CD4-positive, alpha-beta T cell treated with Interferon alpha-2 for 1 hour (primary cell): ENCODE measurements at places on chromosomes 4 and X.

DNA sequence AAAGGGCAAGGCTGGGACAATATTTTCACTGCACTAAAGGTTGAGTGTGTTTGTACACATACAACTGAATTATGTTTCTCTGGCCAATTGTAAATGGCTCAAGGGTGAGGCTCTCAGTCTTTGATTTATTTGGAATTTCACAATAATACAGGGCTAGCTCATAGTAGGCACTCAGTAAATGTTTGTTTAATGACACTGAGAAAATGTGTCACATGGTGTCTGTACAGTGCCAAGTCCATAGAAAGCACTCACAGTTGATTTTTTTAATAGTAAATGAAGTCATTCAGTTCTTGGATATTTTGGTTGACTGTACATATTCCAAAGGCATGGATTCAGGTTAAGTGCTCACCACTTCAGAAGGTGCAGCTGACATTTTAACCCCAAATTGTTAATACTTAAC lies 176.4 kb downstream of the IL1RAPL2 start:
- DNase-seq, result no peak

- no peak for DNase-seq
Measured at GRCh38 chrX:3695536-3695935, 17.9 kb downstream of the PRKX start.

DNA sequence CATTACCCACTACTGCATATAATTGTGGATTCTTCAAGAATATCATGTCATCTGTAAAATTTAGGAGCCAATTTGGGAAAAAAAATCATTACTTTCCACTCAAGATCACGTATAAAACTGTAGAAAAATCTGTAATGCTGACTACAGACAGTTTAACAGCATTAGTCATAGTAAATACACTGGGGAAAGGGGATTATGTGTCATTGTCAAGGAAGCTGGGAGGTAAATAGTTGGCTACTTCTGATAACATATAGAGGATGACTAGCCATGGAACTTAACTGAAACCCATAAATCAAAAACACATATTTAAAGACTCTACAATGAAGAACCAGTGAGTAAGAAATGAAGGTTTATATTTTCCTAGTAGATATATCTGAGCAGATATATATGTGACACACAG lies 1666.4 kb upstream of the IGFBP7 start:
- DNase-seq, result no peak

DNA sequence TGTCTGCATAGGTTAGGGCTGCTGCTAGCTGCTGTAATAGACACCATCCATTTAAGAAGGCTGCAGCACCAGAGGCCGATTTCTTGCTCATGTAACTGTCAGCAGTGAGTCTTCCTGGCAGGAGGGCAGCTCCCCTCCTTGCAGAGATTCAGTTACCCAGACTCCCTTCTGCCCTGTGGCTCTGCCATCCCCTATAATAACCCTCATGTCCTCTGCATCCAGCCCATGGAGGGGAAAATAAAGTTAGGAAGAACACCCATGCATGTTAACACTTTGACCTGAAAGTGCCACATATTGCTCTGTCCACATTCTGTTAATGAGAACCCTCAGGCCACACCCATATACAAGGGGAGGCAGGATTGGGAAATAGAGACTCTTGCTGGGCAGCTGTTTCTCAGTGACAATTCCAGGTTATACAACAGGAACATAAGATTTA lies 5.4 kb downstream of the STBD1 start:
- DNase-seq, result no peak

GRCh38 chr4:70700712-70701111 lies 12.4 kb downstream of the UTP3 start:
- no peak for DNase-seq

GRCh38 chrX:17692709-17693346 lies 44.5 kb upstream of the SCML1 start:
- no peak for DNase-seq

GRCh38 chr4:18698119-18698883 lies 676.7 kb upstream of the LCORL start:
- no peak for DNase-seq

GRCh38 chr4:123770884-123771283 lies 374.3 kb downstream of the SPRY1 start:
- DNase-seq, result no peak

GRCh38 chr4:84366907-84367306 lies 132.2 kb downstream of the NKX6-1 start:
- no peak for DNase-seq

DNA sequence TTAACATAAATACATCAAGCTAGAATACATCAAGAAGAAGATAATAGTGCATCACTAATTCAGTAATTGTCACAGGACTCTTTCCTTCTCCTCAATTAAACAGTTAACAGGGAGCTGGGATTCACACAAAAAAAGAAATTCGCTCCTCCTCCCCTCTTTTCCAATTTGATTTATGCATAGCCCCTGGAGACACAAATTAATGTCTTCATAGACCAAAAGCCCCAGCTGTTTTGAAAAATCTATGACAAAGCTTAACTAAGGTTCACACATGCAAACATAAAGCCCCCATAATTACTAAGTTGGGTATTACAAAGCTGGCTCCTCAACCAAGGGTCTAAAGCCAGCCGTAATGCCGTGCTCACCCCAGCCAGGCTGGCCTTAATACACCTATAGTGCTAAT lies 61.2 kb downstream of the ENOX2 start:
- no peak for DNase-seq

- DNase-seq, result peak; percentile 44
Measured at GRCh38 chrX:2627272-2627867, 63.7 kb upstream of the CD99 start.

DNA sequence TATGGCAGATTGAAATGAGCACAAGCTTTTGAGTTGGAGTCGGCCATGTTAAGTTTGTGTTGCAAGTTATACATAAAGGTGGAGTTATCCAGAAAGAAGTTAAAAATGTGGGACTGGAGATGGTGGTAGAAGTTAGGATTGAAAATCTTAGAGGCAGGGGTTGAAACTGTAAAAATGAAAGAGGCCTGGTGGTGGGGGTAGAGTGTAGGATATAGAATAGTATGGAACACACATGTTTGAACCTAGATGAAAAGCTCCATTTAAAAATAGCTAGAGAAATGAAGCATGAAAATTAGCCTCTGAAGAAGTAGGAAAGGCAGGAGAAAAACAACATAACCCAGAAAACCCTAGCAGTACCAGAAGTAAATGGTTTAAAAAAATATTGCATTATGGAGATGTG lies 131.8 kb upstream of the ENPEP start:
- DNase-seq, result no peak

- no peak for DNase-seq
Measured at GRCh38 chr4:44425614-44426208, 22.9 kb downstream of the KCTD8 start.

DNA sequence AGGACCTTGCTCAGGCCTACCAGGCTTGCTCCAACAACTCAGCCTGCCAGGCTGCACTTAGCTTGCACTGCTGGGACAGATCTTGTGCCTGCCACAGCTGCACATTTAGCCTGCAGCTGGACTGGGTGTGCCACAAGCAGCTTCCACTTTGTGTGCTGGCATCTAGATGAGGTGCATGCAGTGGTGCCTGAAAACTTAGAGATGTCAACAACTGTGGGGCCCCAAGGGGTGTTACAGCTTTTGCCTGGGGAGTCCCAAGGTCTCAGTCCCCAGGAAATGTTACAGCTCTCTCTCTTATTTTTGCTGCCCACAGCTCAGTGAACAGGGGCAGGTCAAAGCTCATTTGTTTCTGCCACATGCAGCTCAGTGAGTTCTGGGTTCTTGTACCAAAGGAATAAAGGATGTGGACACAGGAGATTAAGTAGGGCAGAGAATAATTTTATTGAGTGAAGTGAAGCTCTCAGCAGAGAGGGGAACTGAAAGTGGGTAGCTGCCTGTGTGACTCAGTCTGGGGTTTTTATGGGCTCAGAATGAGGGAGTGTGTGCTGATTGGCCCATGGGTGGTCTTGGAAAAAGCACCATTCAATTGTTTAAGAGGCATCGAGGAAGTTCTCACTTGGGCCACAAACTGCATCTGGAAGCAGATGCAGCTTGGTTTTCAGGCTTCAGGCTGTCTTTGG lies 828.3 kb downstream of the TECRL start:
- no peak for DNase-seq

GRCh38 chr4:102693861-102694260 lies 66.9 kb downstream of the MANBA start:
- DNase-seq, result no peak

DNA sequence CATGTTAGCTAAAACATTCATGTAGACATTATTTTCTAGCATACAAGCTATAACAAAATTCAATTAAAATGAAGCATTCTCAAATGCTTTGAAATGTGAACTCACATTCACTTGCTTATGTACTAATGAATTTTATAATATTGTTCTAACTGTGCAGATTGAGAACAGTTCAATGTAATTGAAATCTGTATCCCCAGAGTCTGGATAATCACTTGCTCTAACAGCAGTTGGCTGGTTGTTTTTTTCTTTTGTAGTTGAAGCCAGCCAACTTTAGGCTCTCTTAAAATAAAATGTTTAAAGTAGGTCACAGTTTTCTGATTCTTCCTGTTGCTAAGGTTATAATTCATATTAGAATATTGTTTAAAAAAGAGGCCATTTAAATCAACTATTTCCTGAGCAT lies 438.9 kb downstream of the NAF1 start:
- DNase-seq, result no peak

DNA sequence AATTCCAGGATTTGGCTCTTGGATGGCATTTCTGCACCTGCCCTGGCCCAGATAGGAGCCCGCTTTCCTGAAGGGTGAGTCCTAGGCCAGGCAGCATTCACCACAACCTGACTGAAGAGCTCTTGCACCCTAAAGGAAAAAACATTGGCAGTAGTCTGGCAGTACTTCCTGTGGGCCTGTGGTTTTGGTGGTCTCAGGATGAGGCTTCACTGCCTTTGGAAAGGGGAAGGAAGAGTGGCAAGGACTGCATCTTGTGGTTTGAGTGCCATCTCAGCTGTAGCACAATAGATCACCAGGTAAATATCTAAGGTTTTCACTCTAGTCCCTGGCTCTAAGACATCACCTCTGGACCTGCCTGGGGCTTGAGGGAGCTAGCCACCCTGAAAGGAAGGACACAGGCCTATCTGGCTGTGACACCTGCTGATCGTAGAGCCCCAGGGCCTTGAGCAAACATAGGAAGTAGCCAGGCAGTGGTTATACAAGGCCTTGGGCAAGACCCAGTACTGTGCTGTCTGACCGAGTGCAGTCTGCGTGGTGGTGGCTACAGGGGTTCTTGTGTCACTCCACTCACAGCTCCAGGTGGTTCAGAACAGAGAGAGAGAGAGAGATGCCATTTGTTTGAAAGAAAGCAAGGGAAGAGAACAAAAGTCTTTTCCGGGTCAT lies 28.5 kb upstream of the PRRG1 start:
- DNase-seq, result no peak

DNA sequence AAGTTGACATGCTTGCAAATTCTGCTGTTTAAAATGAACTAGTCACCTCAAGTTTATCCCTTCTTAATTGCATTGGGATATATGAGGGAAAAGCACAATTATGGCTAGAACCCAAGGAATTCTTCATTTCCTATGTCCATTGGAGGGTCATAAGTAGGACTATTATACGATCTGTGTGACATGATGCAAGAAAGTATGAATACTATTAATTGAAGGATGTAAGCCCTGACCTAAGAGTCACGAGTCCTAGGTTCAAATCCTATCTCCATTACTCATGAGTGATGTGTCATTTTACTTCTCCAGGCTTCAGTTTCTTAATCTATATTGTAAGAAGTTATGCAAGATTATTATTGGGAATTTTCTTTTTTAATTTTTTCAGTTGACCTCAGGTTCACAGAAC lies 542.9 kb upstream of the GRIA3 start:
- no peak for DNase-seq

DNA sequence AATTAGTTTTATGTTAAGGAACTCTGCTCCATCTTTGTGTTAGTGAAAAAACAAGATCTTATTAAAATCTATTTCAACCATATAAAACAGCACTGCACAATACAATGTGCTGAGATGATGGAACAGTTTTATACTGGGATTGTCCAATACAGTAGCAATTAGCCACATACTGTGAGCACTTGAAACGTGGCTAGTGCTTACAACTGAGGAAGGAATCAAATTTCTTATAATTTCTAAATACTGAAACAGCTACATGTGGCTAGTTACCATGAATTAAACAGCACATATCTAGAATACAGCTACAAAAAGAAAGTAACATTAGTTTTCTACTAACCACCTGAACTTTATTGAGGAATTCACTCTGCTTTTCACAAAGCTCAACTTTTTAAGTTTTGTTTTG lies 14.7 kb downstream of the NFXL1 start:
- no peak for DNase-seq

DNA sequence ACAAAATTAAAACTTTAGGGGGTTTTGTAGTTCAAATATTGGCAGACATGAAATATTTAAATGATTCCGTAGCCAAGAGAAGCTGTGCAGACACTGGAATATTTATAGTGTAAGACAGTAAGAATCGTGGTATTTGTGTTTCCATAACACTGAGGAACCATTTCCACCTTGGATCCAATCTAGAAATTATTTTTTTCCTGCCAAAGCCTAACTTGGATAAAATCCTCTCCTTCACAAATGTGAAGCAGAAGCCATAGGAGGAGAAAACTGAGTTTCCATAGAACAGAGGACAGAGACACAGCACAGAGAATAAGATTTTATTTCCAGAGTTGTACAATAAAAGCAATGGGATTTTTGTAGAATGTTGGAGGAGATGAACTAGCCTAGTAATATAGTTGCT lies 19.9 kb upstream of the SRPX start:
- no peak for DNase-seq

GRCh38 chrX:66004928-66005829 lies 34.7 kb downstream of the VSIG4 start:
- DNase-seq, result no peak

DNA sequence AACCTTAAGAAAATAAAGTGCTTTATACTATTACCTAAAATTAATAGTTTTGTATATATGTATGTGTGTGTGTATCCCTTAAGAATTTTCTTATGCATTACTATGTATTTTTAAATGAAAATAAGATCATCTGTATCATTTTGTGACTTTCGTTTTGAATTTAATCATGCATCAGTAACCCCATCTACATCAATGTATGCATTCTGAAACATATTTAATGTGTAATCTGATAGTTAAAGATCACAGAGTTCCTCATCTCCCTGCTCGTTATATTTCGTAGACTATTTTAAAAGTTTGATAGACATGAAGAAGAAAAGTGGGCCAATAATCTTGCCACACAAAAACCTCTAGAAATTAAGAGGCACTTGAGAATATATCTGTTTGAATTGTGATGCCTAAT lies 7.4 kb downstream of the BMPR1B start:
- DNase-seq, result no peak
